Activated gamma-delta T cell treated with Interleukin-2 at 50 U/mL for 16 hours (primary cell): ENCODE measurements at places on chromosomes 3 and 15.

DNA sequence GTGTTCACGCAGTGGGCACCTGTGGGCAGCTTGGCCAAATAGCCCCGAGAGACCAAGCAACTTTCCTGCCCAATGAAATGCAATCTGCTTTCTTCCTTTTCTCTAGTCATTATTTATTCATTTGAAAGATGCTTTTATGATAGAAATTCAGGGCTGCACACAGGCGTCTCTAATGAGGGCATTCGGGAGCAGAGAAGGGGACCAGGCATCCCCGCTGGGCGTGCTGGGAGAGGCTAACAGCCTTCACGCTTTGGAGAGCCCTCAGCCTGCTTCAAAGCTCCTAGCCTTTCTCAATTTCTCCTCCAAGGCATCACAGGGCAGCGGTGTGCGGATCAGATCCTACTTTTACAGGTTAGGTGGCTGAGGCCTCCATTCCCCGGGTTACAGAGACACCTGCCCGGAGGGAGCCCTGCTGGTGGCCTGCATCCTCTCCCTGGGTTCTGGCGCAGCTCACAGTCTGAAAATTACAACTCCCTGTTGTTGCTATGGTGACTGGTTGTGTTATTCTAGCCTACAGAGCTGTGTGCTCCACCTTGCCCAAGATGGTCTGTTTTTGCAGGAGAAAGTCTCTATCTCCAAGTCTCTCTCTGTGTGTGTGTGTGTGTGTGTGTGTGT, 21.8 kb upstream of the KLF13 start:
- DNase-seq: no peak

DNA sequence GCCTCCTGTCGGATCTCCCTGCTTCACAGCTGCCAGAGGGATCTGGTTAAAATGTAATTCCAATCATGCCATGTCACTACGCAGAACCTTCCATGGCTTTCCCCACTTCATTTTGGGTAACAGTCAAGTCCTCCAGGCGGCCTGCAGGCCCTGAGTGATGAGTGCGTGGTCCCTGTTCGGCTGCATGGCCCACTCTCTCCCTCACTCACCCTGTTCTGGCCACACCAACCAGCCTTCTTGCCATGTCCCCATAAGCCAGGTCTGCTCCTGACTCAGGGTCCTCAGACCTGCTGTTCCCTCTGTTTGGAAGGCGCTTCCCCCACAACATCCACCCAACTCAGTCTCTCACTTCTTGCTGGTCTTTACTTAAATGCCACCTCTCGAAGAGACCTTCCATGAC, 41.6 kb upstream of the LINGO1 start:
- no peak for DNase-seq

DNA sequence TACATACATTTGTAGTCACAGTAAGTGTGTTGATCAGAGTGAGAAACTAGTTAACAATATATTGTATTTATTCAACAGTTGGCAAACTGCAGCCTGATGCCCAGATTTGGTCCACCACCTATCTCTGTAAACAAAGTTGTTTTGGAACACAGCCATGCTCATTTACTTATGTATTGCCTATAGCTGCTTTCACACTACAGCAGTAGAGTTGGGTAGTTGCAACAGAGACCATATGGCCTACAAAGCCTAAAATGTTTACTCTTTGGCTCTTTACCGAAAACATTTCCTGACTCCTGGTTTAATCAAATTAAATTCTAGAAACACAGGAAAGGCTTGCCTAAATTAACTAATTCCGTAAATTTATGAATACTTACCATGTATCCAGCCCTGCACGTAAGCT, 39.4 kb downstream of the CMC1 start:
- no peak for DNase-seq

- no peak for DNase-seq
Measured at GRCh38 chr3:36193448-36193847, 186.9 kb upstream of the STAC start.

DNA sequence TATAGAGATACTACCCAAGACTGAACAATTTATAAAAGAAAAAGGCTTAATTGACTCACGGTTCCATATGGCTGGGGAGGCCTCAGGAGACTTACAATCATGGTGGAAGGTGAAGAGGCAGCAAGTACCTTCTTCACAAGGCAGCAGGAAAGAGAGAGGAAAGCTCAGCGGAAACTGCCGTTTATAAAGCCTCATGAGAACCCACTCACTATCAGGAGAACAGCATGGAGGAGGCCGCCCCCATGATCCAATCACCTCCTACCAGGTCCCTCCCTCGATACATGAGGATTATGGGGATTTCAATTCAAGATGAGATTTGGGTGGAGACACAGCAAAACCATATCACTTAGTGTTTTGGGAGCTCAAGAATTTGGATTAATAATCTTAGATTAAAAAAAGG, 240.2 kb downstream of the UACA start:
- DNase-seq: no peak

DNA sequence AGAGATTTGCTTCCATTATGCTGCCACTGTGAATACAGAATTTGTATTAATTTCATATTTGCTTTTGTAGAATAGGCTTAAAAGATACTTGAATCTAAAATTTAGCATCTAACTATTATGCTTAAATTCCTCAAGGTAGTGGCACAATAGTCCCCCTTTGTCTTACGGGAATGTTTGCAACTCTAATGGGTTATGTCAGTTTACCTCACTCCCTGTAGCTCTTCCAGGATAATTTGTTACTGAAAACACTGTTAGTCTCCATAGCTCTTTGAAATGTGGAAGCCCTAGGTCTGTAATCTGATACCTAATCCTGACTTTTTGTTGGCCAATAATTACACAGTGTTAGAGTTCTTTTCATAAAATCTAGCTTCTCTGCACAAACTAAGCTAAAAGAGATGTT, 433.4 kb downstream of the PYDC2 start:
- DNase-seq: no peak

- DNase-seq: no peak
Measured at GRCh38 chr3:76826861-76827260, 213.0 kb upstream of the ROBO2 start.

DNA sequence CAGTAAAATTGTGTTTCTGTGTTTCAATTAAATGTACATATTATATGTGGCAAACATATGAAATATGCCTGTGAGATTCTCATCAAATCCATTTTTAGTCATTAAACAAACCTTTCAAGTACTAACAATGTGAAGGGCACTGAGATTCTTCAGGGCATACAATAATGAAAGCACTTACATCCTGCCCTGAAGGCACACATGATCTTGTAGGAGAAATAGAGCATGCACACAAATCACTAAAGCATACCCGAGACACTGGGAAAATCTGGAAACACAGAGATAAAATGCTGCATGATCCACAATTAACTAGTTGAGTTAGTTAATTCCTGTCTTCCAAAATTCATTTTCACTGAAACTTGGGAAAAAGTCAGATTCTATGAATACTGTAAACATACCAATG, 810.5 kb upstream of the NECTIN3 start:
- DNase-seq: no peak

- no peak for DNase-seq
Measured at GRCh38 chr15:97168704-97169475, 791.6 kb upstream of the ARRDC4 start.

DNA sequence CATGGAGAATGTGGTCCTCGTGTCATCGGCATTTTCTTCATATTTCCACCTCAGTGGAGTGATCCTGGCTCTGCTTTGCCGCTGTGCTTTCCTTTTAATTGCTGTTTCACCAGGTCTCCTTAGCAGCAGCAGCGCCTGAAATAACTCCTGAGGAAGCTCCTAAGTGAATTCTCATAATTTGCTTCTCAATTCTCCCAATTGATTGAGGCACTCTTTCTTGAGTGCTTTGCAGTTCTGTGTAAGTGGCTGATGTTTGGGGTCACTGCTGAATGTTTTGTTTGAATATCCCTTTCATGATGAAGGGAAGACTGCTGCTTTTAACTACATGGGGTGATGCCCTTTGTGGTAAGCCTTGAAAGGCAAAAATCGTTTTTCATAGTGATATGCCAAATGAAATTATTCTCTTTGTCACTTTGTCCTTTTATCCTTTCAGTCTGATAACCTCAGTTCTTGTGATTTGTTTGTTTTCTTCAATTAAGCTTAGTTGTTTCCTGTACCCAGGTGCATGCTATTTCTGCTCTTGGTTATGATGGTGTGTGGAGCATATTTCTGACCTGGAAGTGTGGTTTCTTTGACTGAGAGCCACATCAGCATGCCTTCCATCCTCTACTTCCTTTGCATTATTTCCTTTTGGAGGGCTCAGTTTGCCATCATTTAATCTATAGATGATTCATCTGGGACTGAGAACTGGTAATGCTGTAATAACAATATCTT, 36.7 kb downstream of the HMG20A start:
- DNase-seq: no peak

- no peak for DNase-seq
Measured at GRCh38 chr3:193869221-193870201, 266.4 kb upstream of the HES1 start.

- no peak for DNase-seq
Measured at GRCh38 chr15:37516621-37517020, 416.3 kb upstream of the MEIS2 start.
